Pericardium fibroblast (primary cell): ENCODE measurements at places on chromosomes 1 and 21. TPM values are rescaled to one million over a fixed set of nuclear protein-coding genes. Genes with fewer than 3 reads are reported as not detected.

The ATG4C gene
- total RNA-seq = 5.8 and 14.9 TPM in 2 replicates

The CCDC185 gene
- total RNA-seq = not detected in 2 replicates

The SPRR2A gene
- not detected in 2 replicates for total RNA-seq

The FOXO6 gene
- total RNA-seq = 0.47 TPM in 1 of 2 replicates, not detected in the other

The RPAP2 gene
- total RNA-seq = 5.3 and 10.1 TPM in 2 replicates

The FCRL3 gene
- not detected in 2 replicates for total RNA-seq
